ENCODE measurements at places on chromosomes 12 and 14.

DNA sequence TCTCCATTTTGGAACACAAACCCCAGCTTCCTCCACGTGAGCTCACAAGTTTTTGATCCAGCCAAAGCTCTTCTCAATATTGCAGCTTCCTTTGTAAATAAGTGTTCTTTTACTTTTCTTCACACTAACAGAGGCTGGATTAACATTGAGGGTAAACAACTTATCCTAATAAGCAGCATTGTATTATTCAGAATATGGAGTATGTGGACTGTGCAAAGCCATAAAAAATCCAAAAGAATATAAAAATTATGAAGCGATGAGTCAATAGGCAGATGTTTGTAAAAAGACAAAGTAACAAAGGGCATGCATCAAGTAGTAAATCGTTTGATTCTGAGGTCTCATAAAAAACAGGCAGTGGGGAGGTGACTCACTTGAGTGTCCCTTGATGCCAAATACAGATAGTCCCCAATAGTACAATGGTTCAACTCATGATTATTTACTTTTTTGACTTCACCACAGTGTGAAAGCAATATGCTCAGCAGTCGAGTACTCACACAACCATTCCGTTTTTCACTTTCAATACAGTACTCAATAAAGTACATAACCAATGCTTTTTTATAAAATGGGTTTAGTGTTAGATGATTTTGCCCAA, 23.1 kb upstream of the KCNK10 start:
- no peak for DNase-seq

DNA sequence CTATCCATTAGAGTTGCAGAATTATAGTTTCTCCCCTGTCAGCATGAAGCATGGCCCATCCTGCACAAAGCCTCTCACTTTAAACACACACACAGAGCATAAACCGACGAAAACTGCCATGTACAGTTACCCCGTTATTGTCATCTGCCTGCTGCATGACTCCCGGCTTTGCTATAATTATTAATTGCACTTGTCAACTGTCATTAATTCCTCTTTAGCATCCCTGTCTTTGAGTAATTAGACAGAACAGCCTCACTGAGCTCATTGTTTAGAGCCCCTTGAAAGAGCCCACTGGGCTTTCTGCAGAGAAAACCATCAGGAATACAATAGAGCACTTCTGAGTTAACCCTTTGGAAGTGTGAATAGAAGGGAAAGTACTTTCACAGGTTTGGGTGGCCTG, 307.2 kb upstream of the SOX5 start:
- DNase-seq, result no peak

GRCh38 chr12:20050221-20050620, 318.1 kb upstream of the PDE3A start:
- DNase-seq, result no peak

DNA sequence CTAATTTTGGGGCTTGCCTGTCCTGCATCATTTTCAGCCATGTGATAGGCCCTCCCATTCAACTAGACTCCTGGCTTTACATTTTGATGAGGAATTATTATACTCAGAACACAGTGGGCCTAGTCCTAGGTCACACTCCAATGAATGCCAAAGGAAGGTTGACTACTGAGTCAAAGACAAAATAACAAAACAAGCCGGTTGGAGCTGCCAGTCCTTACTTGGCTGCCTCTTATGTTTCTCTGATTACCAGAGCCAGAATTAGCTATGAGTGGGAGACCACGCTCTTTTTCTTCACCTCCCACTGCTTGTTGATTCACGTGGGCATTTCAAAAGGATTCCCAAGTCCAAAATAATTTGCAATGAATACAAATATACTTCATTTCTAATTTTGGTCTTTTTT, 78.1 kb upstream of the USP44 start:
- DNase-seq, result no peak

- no peak for DNase-seq
Measured at GRCh38 chr14:103225062-103225461, 101.8 kb downstream of the TNFAIP2 start.

- DNase-seq, result no peak
Measured at GRCh38 chr12:29152223-29152868, 3.3 kb downstream of the FAR2 start.

GRCh38 chr12:52149182-52149641, 42.6 kb downstream of the KRT80 start:
- DNase-seq, result no peak

- DNase-seq, result no peak
Measured at GRCh38 chr14:92577321-92577742, 63.8 kb downstream of the RIN3 start.

DNA sequence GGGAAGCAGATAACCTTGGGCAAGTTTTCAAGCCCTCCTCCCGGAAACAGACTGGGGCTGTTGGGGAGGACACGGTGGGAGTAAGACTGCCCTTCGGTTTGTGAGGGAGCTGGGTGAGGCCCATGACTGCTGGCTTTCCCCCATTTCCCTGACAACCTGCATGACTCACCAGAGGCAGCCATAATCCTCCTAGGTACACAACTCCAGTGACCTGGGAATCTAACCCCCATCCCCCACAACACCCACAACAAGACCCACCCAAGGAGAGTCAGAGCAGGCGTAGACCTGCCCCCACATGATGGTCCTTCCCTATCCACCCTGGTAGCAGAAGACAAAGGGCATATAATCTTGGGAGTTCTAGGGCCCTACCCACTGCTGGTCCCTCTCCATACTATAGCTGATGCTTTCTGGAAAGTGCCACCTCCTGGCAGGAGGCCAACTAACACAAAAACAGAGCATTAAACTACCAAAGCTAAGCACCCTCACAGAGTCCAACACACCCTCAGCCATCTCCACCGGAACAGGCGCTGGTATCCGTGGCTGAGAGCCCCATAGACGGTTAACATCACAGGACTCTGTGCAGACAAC, 14.8 kb downstream of the DDX24 start:
- DNase-seq, result no peak

GRCh38 chr14:82388488-82388887, 854.8 kb upstream of the SEL1L start:
- DNase-seq, result no peak

DNA sequence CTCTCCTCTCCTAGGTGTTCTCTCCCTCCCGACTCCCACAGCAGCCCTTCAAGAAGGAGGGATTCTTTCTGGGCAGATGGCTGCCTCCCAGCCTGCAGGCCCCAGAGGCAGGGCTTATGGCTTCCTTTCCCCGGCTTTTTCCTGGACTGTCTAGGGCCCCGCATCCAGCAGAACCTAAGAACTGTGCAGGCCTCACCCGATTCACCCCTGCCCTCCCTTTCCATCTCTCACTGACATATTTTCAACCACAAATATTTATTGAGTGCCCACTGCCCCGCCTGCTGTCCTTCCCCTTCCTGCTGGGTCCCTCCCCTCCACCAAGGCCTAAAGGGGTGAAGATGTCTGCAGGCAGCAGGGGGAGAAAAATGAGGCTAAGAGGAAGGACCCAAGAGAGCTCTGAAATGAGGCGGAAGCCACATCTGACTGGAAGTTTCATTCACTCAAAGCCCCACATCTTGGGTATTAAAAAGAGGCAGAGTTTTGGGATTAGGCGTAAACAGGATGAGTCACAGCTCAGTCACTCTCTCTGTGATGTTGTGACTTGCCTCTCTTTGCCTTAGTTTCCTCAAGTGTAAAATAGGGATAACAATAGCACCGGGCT, 2.9 kb downstream of the SCNN1A start:
- peak; percentile 44 for DNase-seq

DNA sequence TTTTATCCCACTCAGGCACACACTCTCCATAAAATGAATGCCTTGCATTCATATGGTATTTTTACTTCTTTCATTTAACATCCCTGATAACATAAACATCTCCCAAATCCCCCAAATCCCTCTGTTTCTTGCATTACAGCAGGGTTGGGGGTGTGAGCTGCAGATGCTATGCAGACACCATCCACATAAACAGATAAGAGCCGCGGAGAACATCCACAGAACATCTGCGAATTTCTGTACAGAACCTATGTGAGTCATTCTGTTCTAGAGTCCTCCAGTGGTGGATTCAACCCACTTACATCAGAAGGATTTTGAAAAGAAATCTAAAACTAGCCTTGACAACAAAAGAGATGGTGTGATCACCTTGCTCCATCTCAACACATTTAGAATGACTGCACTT, 20.3 kb downstream of the FBLN5 start:
- DNase-seq, result no peak

Data from NCI-H187 (cell line).